ENCODE measurements at places on chromosomes 13 and 19.

GRCh38 chr19:46928951-46929350 lies 68.2 kb downstream of the ARHGAP35 start:
- DNase-seq, result no peak

DNA sequence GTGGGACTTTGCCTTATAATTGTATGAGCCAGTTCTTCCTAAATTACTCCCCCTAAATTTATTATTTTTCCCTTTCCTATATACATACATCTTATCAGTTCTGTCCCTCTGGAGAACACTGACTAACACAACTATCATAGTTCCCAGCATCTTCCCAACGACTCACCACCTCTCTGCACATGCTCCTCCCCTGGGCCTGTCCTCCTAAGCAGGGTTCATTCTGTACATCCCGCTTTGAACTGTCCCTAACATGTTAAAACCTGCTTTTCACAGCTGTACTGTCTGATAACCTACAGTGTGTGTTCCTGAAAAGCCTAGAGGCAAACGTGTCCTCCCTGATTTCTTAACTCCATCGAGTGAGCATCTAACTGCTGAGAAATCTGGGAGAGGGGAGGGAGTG lies 141.7 kb downstream of the EFNB2 start:
- DNase-seq, result no peak

GRCh38 chr13:33032037-33032625 lies 15.9 kb downstream of the KL start:
- no peak for DNase-seq

- DNase-seq, result no peak
Observed at GRCh38 chr19:2080336-2080988, 15.7 kb downstream of the MOB3A start.

GRCh38 chr19:2454962-2455850 lies 1.6 kb downstream of the LMNB2 start:
- peak; percentile 19 for DNase-seq

GRCh38 chr19:15181394-15181793 lies 19.4 kb downstream of the NOTCH3 start:
- DNase-seq, result no peak

DNA sequence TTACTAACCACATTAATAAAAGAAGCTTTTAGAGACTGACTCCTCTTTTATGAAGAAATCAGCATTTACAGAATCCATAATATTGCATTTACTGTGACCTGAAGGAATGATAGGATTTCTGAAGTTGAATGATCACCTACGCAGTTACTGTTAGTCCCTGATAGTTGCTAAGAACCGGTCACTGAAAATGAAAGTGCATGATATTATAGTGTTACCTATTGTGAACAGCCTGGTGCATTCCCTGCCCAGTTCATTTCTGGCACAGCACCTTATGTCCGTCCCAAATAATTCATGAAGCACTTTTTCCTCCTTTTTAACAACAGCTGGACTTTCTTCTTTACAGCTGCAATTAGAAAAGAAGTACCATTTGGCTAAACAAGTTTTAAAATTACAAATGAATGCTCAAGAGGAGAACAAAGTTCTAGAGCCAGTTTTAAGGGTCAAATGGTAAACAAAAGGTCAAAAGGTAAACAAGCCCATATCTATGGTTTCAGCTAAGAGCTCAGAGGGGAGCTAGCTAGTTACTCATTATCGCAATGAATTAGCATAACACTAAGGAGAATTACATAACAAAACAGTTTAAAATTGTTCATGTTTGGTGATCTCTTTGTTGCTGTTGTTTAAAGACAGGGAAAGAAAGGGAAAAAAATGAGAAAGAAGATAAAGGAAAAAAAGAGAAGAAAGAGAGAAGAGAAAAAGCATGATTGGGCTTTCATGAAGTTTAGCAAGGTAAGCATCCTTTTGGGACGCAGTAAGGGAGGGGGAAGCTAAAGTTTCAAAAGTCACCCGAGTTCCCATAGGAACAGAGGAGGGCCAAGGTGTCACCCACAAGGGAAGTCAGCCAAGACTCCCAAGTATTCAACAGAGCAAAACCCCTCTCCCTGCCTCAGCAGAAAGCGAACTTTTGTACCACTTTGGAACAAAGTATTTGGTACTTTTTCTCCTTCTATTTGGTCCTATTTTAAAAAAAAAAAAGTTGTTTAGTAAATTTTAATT lies 50.2 kb downstream of the FLT3 start:
- no peak for DNase-seq

DNA sequence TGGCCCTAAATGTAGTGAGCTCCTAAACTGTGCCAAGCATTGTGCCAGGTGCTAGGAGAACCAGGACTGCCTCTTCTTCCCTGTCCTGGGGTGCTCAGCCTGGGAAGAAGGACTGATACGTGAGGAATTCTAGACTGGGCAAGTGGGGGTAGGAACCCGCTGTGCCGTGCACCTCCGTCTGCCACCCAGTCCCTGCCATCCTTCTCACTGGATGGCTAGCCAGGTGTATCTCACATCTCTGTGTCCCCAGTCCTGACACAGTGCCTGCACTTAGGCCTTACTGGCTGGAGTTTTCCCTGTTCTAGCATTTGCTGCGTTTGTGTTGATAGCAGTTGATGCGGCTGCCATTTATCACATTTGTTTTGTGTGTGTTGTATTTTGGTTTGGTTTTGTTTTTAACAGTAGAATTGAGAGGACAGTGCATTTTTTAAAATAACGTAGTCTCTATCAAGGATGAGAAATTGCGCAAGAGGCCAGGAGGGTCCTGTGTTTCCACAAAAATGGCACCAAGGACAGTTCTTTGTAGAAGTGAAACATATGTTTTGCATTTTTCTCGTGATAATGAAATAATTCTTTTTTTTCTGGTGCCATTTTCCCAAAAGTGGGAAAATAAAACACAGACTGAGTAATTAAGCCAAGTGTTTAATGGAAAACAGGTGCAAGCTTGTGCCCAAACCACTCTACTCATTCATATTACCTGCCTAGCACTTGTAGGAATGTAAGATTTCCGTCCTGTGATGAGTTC lies 4.7 kb upstream of the GPR183 start:
- no peak for DNase-seq

- DNase-seq, result no peak
Observed at GRCh38 chr13:112449545-112449930, 73.4 kb downstream of the SPACA7 start.

- DNase-seq, result no peak
Observed at GRCh38 chr13:75782985-75783384, 146.9 kb downstream of the LMO7 start.

DNA sequence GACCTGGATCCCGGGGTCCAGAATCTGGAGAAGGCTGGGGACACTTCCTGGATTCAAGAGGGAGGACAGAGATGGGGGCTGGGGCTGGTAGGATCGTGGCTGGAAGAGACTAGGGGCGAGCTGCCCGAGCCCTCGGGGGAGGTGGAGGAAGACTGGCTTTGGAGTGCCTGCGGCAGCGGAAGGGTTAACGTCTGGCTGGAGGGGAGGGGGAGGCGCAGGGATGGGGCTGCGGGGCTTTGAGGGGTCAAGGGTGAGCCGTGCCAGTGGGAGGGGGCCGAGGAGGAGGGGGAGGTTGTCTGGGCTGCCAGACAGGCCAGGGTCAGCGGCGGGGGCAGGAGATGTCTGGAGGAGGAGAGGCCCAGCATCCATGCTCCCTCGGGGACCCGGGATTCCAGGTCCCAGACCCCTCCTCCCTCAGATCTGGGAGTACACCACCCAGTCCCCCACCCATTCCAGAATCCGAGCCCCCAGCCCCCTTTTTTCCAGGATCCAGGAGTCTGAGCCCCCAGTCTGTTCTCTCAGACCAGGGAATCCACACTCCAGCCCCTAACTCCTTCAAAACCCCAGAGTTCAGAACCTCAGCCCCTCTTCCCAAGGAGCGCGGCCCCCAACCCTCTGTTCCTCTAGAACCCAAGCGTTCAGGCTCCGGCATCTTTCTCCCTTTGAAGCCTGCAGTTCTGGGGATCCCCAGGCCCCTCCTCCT lies 3.2 kb upstream of the SPACA6 start:
- DNase-seq, result peak; percentile 82

- no peak for DNase-seq
Observed at GRCh38 chr13:41608111-41608838, 150.9 kb downstream of the RGCC start.

DNA sequence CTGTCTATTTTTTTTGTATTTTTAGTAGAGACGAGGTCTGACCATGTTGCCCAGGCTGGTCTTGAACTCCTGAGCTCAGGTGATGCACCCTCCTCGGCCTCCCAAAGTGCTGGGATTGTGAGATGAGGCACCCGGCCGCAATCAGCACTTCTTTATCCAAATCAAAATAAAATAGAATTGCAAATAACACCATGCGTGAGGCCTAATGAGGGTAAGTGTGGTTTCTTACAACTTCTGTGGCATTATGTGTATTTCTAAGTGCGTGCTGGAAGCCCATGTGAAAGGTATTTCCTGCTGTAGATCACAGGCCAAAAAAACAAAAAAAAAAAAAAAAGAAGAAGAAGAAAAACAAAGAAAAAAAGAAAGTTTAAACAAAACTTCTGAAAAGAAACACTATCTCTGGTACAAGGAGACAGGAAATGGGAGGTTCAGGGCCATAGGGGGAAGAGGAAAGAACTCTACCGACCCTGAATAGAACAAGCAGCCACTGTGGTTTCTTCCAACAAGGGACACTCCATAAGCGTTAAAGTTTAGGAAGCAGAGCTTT lies 3.0 kb upstream of the GRAMD1A start:
- DNase-seq, result no peak

- DNase-seq, result peak; percentile 45
Observed at GRCh38 chr13:99501848-99502301, 603 bp downstream of the TM9SF2 start.

DNA sequence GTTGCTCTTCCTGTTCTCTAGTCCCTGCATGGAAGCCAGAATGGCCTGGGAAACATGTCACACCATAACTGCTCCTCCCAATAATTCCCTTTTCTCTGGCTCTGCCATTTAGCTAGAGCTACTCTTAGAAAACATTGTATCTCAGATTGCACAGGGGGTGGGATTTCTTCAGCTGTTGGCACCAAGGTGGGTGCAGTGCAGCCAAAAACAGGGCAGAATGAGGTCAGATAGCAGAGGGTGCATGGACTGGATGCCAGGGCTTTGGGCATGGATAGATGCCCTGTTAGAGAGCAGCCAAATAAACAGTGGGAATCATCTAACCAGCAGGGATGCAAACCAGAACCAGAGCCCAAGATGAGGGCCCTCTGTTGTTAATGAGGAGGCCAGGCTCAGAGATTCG lies 4.9 kb upstream of the AMER2 start:
- no peak for DNase-seq

DNA sequence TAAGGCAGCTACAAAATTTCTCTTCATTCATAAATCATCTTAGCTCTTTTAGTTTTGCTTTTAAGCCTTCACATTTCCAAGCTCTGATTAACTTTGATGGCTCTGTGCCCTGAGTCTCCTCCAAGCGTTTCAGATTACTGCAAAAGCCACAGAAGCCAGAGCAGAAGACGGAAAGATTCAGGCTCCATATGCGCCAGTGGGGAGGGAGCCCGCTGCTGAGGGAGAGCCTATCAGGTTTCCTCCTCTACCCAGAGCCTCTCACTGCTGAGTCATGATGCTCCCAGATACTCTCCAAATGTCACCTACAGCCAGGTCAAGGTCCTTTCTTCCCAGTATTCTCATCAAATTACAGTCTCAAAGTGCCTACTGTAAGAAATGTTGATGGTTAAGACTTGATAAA lies 193.6 kb downstream of the RAP2A start:
- DNase-seq, result peak; percentile 89

GRCh38 chr19:1199531-1199930 lies 6.0 kb upstream of the STK11 start:
- no peak for DNase-seq

DNA sequence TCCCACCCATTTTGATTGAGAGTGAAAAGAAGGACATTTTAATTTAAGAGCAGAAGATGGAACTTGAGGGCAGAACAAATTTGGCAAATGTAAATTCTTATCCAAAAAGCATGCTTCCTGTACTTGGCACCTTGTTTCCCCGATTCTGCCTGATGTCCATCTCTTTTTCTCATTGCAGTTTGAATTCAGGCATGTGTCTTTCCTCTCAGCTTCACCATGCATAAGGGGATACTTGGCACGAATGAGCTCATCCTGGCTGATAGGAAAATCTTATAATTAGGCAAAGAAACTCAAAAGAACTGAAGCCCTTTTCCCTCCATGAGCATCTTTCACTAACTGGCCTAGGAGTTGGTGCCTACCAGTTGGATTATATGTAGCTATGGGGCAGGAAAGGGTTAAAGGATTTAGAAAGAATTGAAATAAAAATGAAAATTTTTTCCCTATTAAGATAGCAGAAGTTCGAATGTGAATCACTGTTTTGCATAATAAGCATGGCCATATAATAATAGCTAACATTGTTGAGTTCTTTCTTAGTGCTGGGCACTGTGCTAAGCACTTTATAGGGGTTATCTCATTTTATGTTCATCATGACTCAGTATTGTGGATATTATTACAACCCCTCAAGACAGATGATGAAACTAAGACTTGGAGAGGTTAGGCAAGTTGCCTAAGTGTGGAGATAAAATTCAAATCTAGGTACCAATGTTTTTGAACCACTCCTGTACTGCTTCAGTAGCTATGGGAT lies 386.6 kb downstream of the KCNRG start:
- DNase-seq, result no peak

GRCh38 chr13:83563499-83563898 lies 318.8 kb downstream of the SLITRK1 start:
- DNase-seq, result no peak

DNA sequence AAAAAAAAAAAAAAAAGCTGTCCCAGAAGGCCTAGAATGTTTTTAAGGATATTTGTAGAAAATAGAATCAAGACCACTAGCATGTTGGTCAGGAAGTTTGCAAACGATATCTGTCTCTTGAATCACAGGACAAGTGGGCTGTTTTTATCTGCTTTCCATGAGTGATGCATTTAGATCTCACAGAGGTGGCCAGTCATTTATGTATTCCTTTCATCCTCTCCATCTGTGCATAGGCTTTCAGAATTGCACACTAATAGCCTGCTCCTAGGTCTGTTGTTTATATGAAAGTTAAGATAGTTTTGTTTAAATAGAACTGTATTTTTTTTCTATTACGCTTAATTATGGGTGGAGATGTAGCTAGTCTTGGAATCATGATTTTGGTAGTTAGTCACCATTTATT lies 289.5 kb downstream of the SHISA2 start:
- no peak for DNase-seq

GRCh38 chr19:54436628-54437252 lies 12.3 kb upstream of the LENG8 start:
- no peak for DNase-seq

DNA sequence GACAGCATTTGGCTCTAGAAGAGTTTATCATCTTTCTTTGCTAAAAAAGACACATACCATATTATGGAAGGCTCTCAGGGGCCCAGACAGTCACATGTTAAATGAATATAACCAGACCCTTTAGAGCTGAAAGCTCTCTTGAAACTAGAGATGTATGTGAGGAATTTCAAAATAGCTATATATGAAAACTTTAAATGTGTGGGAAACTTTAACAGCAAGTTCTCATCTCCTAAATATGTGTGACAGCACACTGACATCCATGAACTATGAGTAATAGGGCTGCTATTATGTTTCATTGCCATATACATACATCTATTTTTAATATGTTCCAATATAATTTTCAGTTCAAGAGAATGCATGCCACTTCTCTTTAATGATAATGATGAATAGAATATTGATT lies 509.5 kb downstream of the GPC6 start:
- no peak for DNase-seq
